ENCODE measurements at places on chromosomes 4 and X.

DNA sequence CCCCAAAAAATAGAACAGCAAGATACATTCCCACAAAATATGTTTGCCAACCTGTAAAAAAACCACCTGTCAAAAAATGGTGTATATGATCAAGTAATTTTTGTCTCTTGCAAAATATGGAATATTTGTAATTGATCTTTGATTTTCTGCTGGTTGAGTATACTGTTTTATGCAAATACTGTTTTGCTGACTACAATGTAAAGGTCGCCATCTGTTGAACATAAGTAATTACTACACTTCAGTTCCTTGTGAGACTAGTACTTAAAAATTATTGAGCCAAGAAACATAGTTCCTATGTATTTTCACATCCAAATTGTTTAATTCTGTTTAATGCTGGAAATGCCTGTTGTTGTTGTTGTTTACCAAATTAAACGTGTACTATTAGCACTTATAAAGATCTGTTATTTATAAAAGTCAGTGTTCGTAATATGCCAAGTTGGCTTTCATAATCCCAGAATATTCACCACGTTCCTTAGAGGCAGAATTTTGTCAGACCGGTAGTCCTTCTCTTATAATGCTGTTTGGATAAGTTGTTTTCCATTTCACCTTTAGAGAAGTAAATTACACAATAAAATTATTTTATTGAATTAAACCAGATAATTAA lies 144.2 kb downstream of the PDLIM5 start:
- no peak for DNase-seq

- no peak for DNase-seq
Observed at GRCh38 chr4:81951891-81952455, 421.8 kb downstream of the HNRNPD start.

GRCh38 chr4:186765138-186765537 lies 41.5 kb upstream of the FAT1 start:
- no peak for DNase-seq

- no peak for DNase-seq
Observed at GRCh38 chrX:53714580-53715345, 28.2 kb upstream of the HUWE1 start.

- no peak for DNase-seq
Observed at GRCh38 chr4:107572281-107572680, 147.8 kb downstream of the PAPSS1 start.

DNA sequence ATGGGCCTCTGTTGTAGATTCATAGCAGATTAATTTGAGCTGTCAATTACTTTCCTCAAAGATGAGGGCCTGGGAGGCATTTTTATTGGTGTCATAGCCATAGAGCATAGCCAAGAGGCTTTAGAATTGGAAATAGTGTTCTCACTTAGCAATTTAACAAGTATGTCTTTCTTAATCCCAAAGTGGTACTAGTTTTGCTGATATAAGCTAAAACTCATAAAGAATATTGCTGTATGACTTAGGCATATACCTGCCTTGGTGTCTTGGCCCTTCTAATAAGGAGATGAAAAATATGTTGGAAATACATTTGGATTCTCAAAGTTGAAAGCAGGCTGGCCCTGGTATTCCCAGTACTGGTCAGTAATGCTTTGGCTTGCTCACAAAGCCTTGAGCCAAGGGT lies 221.5 kb upstream of the CXCL13 start:
- DNase-seq: no peak

DNA sequence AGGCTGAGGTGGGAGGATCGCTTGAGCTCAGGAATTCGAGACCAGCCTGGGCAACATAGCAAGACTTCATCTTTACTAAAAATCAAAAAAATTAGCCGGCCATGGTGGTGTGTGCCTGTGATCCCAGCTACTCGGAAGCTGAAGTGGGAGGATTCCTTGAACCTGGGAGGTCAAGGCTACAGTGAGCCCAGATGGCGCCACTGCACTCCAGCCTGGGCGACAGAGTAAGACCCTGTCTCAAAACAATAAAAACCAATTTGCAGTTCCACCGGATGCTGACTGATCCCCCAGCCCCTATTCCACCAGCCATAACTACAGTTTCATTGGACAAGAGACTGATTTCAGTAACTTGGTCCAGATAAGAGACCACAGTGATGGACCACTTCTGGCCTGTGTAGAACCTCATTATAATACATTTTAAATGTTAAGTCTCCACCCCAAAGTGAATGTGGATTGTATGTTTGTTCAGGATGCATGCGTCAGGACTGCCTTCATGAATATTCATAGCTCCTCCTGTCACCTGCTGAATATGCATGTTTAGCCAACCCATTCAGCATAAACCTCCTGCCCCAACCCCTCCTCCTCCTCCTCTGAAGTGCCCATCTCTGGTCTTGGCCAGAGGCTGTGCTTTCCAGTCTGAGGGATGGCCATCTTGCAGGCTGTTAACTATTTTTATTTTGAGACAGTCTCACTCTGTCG lies 2.3 kb upstream of the SLBP start:
- no peak for DNase-seq

- DNase-seq: peak; percentile 33
Observed at GRCh38 chr4:48341776-48342605, 662 bp downstream of the SLAIN2 start.

DNA sequence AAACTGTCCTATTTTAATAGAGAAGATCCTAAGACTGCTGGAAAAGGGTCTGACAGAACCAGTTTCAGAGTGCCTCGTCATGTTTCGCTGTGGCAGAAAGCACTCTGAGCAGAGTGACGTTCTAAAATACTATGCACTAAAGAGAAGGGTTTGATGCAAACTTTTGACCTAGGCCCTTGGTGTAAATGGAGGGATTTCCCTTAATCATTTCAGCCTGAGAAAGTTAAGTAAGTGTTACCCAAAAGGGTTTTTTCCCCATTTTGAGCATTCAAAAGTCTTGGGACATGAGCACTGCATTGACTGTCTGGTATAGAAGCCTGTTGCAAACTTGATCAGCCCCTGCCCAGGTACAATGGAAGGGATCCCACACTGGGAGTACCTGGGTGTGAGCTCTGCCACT lies 157.5 kb upstream of the ATOH1 start:
- no peak for DNase-seq

GRCh38 chr4:185825737-185826136 lies 13.7 kb upstream of the SORBS2 start:
- no peak for DNase-seq

- no peak for DNase-seq
Observed at GRCh38 chrX:132685276-132685675, 196.4 kb upstream of the MBNL3 start.

DNA sequence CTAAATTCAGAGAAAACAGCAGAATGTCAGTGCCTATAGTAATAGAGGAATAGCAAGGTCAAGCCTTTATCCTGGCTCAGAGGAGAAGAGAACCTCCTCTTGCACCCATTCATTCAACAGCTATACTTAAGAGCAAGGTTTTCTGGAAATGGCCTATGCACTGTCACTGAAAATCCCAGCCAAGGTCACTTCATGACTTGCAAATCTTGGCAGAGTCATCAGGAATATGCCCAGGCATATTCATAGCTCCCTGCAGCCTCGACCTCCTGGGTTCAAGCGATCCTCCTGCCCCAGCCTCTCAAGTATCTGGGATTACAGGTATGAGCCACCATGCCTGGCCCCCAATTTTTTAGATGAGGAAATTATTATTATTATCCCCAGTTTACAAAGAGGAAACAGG lies 35.8 kb upstream of the NOCT start:
- DNase-seq: no peak

DNA sequence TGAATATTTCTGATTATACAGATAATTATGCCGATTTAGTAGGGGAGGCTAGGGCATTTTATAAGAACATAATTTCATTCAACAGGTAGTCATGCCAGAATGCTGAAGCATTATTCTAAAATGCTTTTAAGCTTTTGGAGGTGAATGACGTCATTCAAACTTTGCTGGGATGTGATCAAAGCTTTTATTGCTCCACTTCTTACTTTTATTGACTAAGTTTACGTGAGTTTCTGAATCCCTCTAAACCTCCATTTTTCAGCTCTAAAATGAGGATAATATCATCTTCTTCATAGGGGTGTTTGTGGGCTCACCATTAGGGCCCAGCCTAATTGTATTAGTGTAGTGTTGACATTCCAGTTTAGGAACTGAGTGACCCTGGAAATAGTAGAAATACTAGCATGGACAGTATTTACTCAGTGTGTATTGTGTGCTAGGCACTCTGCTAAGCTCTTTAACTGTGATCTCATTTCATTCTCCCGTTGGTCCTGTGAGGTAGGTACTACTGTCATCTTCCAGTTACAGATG lies 3.0 kb downstream of the WWC2 start:
- DNase-seq: no peak

GRCh38 chrX:111164728-111165127 lies 68.7 kb downstream of the PAK3 start:
- DNase-seq: no peak

- DNase-seq: no peak
Observed at GRCh38 chrX:76987381-76987780, 459.8 kb upstream of the FGF16 start.

DNA sequence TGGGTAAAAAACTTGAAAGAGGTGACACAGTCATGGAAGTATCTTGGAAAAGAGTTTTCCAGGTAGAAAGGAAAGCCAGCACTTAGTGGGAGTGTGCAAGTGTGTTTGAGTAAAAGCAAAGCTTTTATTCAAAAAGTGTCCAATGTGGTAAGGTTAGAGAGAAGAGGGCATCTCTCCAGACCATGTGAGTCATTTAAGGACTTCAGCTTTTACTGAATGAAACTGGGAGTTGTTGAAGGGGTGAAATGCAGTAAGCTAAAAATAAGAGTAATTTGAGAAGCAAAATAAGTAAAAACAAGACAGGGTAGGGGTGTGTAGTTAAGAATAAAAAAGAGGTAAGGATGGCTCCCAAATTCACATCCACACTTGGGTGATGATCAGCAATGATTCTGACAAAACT lies 238.9 kb downstream of the SLC7A11 start:
- no peak for DNase-seq

DNA sequence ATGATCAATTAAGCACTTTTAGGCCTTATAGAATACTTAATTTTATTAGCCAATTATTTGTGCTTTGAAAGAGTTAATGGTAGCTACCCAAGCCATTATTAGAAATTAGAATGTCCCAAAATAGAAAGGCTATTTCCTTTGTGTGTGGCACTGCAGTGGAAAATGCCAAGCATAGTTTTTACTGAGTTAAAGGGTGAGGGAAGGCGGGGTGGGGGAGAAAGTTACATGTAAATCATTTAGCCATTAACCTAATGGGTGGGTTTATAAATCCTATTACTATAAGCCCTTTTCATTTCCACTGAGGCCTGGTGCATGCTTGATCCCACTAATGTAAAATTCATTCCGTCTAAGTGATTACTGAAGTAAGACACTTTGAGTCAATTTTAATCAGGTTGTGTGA lies 105.8 kb downstream of the POLA1 start:
- no peak for DNase-seq

GRCh38 chr4:46937493-46937892 lies 28.4 kb upstream of the COX7B2 start:
- no peak for DNase-seq

GRCh38 chr4:32172761-32173160 lies 1452.6 kb downstream of the PCDH7 start:
- no peak for DNase-seq

DNA sequence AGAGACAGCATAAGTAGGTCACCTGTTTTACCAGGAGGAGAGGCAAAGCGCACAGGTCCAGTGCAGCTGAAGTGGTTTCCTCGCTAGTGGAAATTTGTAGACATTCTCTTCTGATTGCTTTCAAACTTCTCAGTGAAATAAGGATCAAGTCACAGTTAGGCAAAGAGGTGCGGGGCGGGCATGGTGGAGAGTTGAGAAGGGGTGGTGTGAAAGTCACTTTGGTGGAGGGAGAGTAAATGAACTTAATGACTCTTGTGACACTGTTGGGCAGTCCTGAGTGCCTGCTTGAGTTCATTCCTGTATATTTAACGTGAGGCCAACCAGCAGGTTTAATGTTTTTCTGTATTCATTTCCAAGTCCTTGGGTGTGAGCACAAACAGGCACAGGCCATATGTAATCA lies 235.6 kb downstream of the TRIML1 start:
- no peak for DNase-seq
